ENCODE measurements at places on chromosomes 13 and 19. TPM values are rescaled to one million over a fixed set of nuclear protein-coding genes. Genes with fewer than 3 reads are reported as not detected.

The TPTE2 gene
- total RNA-seq = not detected

The FFAR2 gene
- total RNA-seq = 4.7 TPM

The CHAMP1 gene
- total RNA-seq = 19.3 TPM

The ZSCAN4 gene
- 0.24 TPM for total RNA-seq

The RNF113B gene
- not detected for total RNA-seq
